ENCODE measurements at places on chromosomes 13 and 19. TPM values are rescaled to one million over a fixed set of nuclear protein-coding genes. Genes with fewer than 3 reads are reported as not detected.
A peak's percentile ranks its signal among the peaks of the same experiment; 100 is the strongest.

GRCh38 chr13:47886314-47886713 lies 114.8 kb downstream of the SUCLA2 start:
- no peak for DNase-seq

- no peak for DNase-seq
Measured at GRCh38 chr13:24203273-24203672, 42.8 kb downstream of the SPATA13 start.

GRCh38 chr13:59587971-59588716 lies 575.6 kb downstream of the DIAPH3 start:
- DNase-seq: no peak

DNA sequence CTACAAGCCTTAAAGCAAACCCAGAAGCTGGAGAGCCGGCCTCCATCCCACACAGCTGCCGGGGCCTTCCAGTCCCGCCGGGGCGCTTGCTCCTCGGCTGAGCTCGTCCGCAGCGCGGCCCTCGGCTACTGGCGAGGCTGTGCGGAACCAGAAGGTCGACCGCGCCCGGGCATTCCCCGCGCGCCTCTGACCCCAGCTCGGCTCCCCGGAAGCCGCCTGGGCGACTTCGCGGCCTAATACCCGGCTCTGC lies 863 bp downstream of the ANKRD10 start:
- no peak for DNase-seq

DNA sequence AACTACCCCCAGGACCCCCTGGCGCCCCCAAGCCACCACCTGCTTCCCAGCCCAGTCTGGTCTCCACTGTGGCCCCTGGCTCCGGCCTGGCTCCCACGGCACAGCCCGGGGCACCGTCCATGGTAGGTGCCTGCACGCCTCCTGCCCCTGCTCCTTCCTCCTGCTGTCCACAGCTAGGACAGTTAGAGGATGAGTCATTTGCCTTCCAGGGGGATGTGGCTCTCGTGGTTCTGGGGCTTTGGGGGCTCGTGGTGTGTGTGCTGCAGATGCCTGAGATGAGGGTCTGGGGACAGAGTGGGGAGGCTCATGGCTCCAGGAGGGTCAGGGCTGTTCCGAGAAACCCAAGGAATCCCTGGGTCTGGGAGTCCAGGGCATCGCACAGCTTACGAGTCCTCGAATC lies 12.7 kb downstream of the MED25 start:
- no peak for DNase-seq

GRCh38 chr19:57099199-57099661 lies 20.6 kb upstream of the USP29 start:
- DNase-seq: peak; percentile 89

Gene SLC7A9
- total RNA-seq: 2.6 TPM

Gene TICAM1
- 23.0 TPM for total RNA-seq

Gene ZIC2
- 1.4 TPM for total RNA-seq
